Activated CD4-positive, alpha-beta T cell treated with anti-CD3 and anti-CD28 coated beads, Interleukin-2, amount 50 U/mL, for 16 hours (primary cell): ENCODE measurements at places on chromosomes 5 and 9.
A peak's percentile ranks its signal among the peaks of the same experiment; 100 is the strongest.

- no peak for DNase-seq
Measured at GRCh38 chr5:172444626-172445365, 9.5 kb downstream of the SH3PXD2B start.

GRCh38 chr5:644971-645370, 32.8 kb downstream of the CEP72 start:
- no peak for DNase-seq

- no peak for DNase-seq
Measured at GRCh38 chr5:103410172-103410571, 151.6 kb downstream of the MACIR start.

DNA sequence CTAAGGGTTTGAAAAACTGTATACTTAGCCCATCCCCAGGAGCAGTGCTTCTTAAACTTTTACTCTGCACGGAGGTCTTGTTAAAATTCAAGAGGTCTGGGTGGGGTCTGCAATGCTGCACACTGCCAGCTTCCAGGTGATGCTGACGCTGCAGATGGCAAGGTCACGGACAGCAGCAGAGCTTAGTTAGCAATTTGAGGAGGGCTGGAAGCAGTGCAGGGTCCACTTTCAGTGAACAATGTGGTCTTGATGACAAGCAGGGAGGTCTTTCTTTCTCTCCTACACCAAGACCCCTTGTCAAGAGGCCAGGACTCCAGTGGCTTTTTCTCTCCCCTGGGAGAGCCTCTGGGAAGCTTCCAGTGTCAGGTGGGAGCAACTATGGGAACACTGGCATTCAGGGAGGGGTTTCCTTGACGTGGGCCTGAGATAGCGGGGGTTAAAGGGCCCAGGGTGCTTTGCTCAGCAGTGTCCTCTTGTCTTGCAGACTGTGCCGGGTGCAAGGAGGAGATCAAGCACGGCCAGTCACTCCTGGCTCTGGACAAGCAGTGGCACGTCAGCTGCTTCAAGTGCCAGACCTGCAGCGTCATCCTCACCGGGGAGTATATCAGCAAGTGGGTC, 65.0 kb upstream of the AFAP1L1 start:
- DNase-seq = no peak

GRCh38 chr5:139774980-139775661, 20.5 kb upstream of the PSD2 start:
- peak; percentile 71 for DNase-seq

GRCh38 chr5:73274121-73274520, 101.1 kb downstream of the TMEM174 start:
- no peak for DNase-seq

DNA sequence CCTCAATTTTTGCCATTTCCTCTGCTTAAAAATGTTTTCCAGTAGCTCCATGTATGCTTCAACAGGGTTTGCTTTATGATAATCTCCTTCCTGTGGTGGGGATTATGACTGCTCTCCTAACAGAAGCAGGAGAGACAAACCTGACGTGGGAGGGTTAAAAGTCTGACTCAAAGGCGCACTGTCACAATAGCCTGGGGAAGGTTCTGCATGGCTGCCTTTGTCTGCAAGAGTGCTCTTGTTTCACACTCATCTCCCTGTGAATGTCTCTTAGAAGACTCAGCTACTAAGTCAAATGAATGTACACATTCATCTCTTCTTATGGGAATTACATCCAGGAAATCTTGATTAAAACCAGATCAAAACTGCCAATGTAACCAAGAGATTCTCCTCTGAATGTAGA, 90.9 kb upstream of the MTAP start:
- DNase-seq = peak; percentile 23

- no peak for DNase-seq
Measured at GRCh38 chr5:88745093-88745696, 137.8 kb downstream of the MEF2C start.

DNA sequence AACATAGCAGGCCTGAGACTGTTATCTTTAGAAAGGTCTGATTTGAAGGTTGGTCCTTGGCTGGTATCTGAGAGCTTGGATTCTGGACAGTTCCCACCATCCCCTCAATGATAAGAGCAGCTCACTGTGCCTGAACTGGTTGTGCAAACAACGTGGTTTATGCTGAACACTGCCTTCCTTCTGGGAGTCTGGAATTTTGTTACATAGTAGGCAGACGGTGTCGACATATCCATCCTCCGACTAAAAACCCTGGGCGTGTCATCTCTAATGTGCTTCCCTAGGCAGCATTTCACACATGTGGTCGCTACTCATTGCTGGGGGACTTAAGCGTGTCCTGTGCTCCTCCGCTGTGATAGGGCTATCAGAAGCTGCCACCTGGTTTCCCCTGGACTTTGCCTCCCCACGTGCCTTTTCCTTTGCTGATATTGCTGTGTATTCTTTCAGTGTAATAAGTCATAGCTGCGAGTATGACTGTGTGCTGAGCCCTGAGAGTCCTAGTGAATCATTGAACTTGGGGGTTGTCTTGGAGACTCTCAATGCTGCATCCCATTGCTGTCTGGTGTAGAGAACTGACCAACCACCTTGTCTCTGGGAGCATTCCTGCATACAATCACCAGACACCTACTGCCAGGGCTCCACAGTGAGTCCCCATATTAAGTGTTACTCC, 119.1 kb upstream of the TBC1D2 start:
- no peak for DNase-seq

DNA sequence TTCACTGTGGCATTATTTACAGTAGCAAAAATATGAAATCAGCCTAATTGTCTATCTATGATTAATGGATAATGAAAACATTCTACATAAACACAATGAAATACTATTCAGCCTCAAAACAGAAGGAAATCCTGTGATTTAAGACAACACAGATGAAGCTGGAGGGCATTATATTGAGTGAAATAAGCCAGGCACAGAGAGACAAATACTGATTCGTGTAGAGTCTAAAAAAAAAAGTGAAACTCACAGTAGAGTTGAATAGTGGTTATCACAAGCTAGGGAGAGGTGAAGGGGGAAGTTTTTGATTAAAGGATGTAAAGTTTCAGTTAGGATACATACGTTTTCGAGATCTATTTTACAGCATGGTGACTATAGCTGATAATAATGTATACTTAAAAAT, 122.2 kb downstream of the ADAMTS6 start:
- DNase-seq = no peak

DNA sequence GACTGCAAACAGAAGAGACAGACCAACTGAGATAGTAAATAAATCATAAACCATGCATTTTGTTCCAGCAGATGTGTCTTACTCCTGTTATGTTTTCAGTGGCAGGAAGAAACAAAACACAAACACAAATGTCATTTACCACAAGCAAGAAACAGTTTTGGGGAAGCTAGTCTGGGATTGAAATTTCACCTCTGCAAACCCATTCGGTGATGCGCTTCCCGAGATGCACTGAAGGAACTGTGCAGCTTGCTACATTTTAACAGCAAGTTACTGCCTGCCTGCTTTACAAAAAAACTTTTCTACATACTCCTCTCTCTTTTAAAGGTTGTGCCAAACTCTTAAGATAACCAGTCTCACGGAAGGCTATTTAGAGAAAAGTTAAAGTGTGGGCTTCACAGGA, 3.2 kb downstream of the MACROH2A1 start:
- no peak for DNase-seq

- no peak for DNase-seq
Measured at GRCh38 chr5:122110987-122111386, 18.4 kb upstream of the ZNF474 start.

GRCh38 chr5:26245321-26245720, 793.1 kb downstream of the CDH9 start:
- DNase-seq = no peak

DNA sequence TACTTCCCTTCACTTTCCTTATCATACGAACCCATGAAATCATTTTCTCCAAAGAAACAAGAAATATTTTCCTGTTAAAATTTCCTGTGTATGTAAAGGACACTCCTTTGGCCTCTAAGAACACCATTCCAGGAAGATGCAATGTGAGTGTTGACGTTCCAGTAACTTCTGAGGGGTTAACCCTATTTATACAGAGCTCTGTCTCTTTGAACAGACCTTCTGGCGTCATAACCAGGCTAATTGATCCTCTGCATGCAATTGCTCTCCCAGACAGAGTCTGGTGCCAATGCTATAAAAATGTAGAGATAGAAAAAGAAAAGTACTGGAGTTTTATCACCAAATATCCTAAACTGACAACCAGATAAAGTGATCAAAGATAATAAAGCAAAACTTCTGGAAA, 218.5 kb downstream of the TLE1 start:
- no peak for DNase-seq

DNA sequence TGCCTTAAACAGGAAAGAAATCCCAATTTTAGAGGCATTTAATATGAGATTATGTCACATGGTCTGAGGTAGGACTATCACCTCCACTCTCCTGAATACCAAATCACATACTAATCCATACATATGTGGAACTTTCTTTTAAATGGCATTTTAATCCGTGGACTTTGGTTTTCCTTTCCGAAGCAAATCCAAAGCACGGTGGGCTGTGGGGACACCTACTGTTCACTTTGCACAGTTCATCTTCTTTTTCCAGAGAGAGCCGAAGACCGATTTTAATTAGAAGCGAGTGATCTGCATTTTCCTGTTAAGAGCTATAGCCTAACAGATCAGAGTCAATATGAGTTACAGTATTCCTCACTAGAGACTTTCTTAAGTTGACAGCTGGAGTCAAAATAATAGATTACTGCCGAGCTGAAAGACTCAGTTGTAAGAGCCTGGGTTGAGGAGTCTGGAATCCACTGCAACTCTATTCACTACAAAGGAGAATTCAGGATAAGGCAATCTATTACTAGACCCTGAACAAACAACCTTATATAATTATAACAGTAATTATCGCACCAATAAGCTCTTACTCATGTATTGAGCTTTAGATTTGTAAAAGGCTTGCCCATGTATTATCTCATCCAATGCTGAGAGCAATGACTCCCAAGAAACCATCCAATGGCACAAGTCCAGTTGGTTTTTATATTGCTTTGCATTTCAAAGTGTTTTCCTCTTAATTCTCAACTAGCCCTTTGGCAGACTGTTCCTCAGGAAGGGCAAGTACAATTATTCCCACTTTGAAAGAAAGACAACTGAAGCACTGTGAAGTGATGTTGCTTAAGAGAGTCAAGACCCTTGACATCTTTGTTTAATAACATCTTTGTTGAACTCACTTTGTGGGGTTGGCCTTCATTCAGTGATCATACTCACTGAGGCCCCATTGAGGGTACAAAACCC, 144.7 kb downstream of the TRPM6 start:
- peak; percentile 10 for DNase-seq

GRCh38 chr9:13083366-13083765, 196.1 kb downstream of the MPDZ start:
- no peak for DNase-seq

DNA sequence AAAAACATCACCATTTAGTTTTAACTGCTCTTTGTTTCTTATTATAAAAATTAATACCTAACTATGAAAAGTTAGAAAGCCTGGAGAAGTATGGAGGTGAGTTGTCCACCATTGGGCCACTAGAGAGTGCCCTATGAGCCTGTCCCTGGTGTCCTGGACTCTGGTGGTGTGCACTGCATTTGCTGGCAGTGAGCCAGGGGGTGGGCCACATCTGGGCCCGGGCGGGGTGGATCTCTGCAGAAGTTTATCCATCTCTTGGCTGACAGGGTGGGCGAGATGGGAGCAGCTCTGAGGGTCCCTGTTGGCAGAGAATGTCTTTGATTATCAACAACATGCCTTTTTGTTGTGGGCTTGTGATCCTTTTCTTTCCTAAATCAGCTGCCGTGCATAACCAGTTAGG, 8.2 kb downstream of the TENT4A start:
- no peak for DNase-seq

DNA sequence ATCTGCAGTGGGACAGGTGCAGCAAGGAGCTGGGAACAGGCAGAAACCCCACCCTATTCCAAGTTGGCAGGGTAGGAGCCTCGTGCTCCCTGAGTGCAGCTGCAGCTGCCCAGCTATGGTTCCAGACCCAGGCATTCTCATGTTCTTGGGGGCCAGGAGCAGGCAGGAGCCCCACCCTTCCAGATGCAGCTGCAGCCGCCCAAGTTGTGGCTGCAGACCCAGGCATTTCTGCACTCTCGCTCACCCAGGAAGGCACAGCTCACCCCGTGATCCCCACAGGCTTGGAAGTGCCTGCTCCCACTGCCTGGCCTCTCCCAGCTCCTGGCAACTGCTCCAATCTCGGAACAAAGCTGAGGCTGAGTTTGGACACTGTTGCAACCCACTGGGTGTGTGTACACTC, 275.8 kb upstream of the ADRA1B start:
- no peak for DNase-seq

DNA sequence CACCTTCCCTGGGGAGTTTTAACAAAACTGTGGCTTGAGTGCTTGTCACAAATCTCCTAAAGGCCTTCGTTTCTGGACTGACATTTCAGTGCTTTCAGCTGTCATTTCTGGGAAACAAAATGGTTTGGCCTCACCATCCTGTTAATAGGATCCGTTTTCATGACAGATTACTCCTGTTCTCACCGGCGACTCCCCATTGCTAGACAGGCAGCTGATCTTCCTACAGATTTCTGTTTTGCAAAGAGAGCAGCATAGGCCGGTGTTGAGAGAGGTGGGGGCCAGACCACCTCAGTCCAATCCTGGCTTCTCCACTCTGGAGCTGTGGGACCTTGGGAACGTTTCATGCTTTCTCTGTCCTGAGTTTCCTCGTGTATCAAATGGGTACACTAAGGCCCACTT, 75.5 kb upstream of the OTULINL start:
- no peak for DNase-seq

DNA sequence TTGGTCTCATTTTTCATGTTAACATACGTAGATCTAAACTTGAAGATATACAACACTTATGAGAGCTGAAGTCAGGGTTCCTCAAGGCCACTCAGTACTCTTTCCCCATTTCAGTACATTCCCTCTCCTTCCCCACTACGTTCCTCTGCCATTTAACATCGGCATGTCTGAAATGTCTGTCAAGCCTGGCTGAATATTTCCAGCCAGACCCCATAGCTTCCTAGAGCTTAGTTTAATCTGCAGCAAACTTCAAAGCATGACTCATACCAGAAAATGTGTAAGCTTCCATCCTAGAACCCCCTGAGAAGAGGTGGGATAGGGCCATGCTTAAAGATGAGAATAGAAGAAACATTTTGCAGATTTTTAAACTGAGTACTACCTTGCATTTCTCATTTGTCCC, 6.2 kb downstream of the GZMA start:
- DNase-seq = no peak

DNA sequence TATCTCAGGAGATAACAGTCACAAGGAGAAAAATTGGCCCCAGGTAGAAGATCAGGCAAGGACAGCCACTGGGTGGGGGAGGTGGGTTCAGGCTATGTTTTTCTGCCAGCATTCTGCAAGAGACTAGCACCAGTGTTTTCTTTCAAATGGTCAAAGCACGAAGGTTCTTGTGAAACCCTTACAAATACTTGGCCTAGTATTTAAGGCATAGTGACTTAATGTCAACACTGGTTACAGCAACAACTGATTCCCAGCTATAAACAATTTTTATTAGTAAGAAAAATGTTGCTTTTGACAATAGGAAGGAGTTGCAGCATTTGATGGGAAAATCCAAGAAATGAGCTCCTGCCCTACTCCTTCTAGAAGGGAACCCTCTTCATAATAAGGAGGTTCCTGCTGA, 349.6 kb downstream of the SLIT3 start:
- no peak for DNase-seq

GRCh38 chr9:132551556-132551955, 30.9 kb upstream of the BARHL1 start:
- no peak for DNase-seq

GRCh38 chr5:14809369-14810155, 62.0 kb downstream of the ANKH start:
- peak; percentile 95 for DNase-seq

GRCh38 chr9:2815661-2816060, 28.2 kb downstream of the PUM3 start:
- no peak for DNase-seq

- no peak for DNase-seq
Measured at GRCh38 chr9:107905308-107906020, 415.9 kb upstream of the KLF4 start.
